Prostate gland (tissue), 2 donors: ENCODE measurements at places on chromosomes 11 and 22.

- H3K36me3 ChIP-seq, result no peaks in the 10 kb centered on the region
- peak; percentile 68 for DNase-seq
- H3K4me1 ChIP-seq, result peaks cover 47% of the 10 kb centered on the region
- no peaks in the 10 kb centered on the region for H3K27me3 ChIP-seq
- H3K27ac ChIP-seq, result peak overlapping the region; percentile 80
- no peak overlapping the region for H3K4me3 ChIP-seq
These were observed 36.6 kb downstream of the RPL27A start for GRCh38 chr11:8719211-8719649.

DNA sequence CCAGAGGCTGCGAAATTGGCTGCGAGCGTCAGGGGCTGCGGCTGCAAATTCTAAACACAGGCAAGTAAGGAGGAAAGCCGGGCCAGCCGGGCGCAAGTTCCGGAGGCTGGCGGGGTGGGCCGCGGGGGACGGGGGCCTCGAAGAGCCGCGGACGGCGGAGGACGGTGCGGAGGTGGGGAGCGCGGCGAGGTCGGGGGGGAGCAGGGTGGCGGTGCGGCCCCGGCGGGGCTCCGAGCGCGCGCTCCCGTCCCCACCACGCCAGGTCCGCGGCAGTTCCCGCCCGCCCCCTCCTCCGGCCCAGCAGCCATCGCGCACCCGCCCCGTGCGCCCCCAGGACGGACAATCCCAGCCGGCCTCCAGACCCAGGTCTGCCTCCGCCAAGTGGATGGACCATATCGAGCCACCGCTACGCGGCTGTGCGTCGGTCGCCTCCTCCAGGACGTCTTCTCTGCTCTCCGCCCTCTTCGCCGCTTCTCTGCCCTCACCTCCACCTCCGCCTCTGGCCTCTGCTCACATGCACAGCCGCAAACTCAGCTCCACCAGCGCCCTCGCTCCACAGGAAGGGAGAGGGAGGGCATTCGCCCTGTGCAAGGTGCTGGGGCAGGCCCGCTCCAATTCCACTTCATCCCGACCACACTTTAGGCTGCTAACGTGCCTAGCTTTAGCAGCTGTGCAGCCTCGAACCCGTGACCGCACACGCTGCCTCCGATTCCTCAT is 7.2 kb downstream of the ELFN2 start:
- no peak for DNase-seq
- H3K27me3 ChIP-seq, result no peaks in the 10 kb centered on the region
- no peaks in the 10 kb centered on the region for H3K36me3 ChIP-seq
- H3K4me3 ChIP-seq, result peak overlapping the region; percentile 35
- H3K27ac ChIP-seq, result no peak overlapping the region

DNA sequence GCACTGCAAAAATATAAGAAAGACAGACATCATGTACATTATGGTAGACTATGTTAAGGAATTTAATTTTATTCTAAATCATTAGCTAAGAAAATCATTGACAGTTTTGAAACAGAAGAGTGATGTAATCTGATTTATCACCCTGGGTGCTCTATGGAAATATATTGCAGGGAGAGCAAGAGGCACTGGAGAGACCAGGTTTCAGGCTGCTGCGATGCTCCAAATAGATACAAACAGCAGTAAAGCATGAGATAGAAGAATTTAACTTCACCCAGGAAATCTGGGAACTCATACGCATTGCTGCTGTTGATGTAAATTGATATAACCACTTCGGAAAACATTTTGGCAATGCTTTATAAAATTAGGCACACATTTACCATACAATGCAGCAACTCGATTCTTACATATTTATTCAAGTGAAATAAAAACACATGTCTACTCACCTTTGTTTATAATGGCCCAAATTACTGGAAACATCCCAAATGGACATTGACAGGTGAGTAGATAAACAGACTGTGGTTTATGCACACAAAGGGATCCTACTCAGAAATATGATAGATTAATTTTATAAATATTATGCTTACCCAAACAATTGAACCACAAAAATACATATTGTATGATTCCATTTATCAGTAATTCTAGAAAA is 535.1 kb upstream of the CHORDC1 start:
- H3K27ac ChIP-seq, result no peak overlapping the region
- H3K36me3 ChIP-seq, result no peaks in the 10 kb centered on the region
- DNase-seq, result no peak
- H3K4me1 ChIP-seq, result no peaks in the 10 kb centered on the region

DNA sequence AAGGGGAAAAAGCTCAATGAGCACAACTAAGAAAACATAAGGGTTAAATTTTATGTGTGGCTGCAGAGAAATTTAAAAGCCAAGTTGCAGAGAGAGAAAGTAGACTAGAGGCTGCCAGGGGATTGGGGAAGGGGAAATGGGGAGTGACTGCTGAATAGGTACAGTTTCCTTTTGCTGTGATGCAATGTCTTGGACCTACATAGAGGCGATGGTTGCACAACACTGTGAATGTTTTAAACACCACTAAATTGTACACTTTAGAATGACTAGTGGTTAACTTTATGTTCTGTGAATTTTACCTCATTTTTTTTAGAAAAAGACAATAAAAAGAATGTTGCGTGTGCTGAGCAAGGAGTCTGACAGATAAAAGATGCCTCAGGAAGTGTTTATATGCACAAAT is 36.5 kb downstream of the TENM4 start:
- H3K36me3 ChIP-seq, result no peaks in the 10 kb centered on the region
- DNase-seq, result no peak
- no peak overlapping the region for H3K27ac ChIP-seq
- H3K4me1 ChIP-seq, result no peaks in the 10 kb centered on the region
- no peaks in the 10 kb centered on the region for H3K27me3 ChIP-seq
- H3K4me3 ChIP-seq, result no peak overlapping the region

DNA sequence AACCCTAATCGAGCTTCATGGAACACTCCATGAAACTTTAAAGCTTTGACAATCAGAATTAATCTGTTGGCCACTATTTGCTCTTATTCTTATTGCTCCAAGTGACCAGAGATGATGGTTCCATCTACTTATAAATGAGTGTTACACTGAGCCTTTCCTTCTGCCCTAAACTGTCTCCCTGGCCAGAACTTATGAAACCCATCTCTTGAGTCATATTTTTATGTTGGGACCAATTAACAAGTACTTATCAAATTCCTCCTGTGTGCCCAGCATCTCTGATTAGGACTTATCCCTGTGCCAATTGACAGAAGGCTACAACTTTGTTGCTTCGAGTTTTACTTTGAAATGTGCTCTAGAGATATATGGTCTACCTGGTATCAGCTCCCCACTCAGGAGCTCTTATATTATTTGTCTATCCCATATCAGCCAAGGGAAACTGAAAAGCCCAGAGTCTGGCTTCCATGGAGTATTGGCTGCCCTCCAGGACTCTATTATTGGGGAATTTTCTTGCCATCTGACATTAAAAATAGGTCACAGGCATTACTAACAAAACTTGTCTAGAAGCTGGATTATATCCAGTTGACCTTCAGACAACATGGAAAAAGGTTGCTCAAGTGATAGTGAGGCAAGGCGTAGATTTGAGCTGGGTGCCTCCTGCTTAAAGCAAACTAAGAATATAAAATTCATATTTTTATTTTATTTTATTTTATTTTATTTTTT is 8.8 kb downstream of the KREMEN1 start:
- no peak overlapping the region for H3K4me3 ChIP-seq
- peaks cover 8% of the 10 kb centered on the region for H3K4me1 ChIP-seq
- H3K27ac ChIP-seq, result no peak overlapping the region
- no peak for DNase-seq
- no peaks in the 10 kb centered on the region for H3K27me3 ChIP-seq

GRCh38 chr11:93100211-93100610 is 97.6 kb downstream of the SLC36A4 start:
- no peak overlapping the region for H3K27ac ChIP-seq
- H3K4me1 ChIP-seq, result no peaks in the 10 kb centered on the region
- H3K27me3 ChIP-seq, result no peaks in the 10 kb centered on the region
- no peaks in the 10 kb centered on the region for H3K36me3 ChIP-seq
- no peak overlapping the region for H3K4me3 ChIP-seq
- DNase-seq, result no peak

GRCh38 chr11:75142714-75143419 is 8.0 kb upstream of the SLCO2B1 start:
- no peak overlapping the region for H3K27ac ChIP-seq
- no peaks in the 10 kb centered on the region for H3K27me3 ChIP-seq
- no peak overlapping the region for H3K4me3 ChIP-seq
- H3K36me3 ChIP-seq, result no peaks in the 10 kb centered on the region
- H3K4me1 ChIP-seq, result no peaks in the 10 kb centered on the region
- no peak for DNase-seq

GRCh38 chr11:117303101-117303500 is 12.0 kb downstream of the BACE1-AS start:
- DNase-seq, result no peak
- H3K27ac ChIP-seq, result no peak overlapping the region
- H3K36me3 ChIP-seq, result no peaks in the 10 kb centered on the region
- H3K4me1 ChIP-seq, result no peaks in the 10 kb centered on the region

- no peak overlapping the region for H3K4me3 ChIP-seq
- peaks cover 2% of the 10 kb centered on the region for H3K27me3 ChIP-seq
- H3K36me3 ChIP-seq, result no peaks in the 10 kb centered on the region
- no peak overlapping the region for H3K27ac ChIP-seq
- DNase-seq, result no peak
These were observed 3.7 kb downstream of the IL2RB start for GRCh38 chr22:37146051-37146385.

DNA sequence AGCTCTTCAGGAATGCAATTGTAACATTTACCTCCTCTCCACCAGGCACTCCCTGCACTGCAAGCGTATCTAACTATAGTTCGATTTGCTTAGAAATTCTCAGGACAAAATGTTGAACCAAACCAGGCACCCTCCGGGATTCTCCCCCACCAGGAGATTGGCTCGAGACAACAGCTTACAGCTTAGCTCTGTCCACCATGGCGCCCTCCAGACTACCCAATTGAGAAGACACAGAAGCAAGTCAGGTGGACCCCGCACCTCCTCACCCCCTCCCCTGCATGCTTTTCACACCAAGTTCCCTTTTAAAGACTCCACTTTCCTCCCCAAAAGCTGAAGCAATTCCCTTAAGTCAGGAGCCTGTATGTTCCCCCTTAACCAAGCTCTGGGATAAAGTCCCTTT is 34.7 kb upstream of the RFPL3 start:
- no peak overlapping the region for H3K27ac ChIP-seq
- no peak for DNase-seq
- H3K4me3 ChIP-seq, result no peak overlapping the region
- H3K36me3 ChIP-seq, result no peaks in the 10 kb centered on the region
- H3K27me3 ChIP-seq, result no peaks in the 10 kb centered on the region

DNA sequence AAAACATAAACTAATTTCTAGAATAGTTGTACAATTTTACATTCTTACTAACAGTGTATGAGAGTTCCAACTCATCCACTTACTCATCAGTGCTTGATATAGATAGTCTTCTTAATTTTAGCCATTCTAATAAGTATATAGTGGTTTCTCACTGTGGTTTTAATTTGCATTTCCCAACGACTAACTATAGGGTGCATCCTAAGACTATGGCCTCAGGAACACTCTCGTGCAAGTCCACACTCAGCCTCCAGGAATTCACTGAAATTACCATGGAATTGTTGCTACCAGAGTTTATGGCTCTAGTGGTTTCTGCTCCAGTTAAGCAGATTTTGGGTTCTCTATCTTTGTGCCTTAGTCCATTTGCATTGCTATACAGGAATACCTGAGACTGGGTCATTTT is 60.1 kb upstream of the GUCY1A2 start:
- no peaks in the 10 kb centered on the region for H3K4me1 ChIP-seq
- DNase-seq, result no peak
- H3K27me3 ChIP-seq, result no peaks in the 10 kb centered on the region
- H3K36me3 ChIP-seq, result no peaks in the 10 kb centered on the region

DNA sequence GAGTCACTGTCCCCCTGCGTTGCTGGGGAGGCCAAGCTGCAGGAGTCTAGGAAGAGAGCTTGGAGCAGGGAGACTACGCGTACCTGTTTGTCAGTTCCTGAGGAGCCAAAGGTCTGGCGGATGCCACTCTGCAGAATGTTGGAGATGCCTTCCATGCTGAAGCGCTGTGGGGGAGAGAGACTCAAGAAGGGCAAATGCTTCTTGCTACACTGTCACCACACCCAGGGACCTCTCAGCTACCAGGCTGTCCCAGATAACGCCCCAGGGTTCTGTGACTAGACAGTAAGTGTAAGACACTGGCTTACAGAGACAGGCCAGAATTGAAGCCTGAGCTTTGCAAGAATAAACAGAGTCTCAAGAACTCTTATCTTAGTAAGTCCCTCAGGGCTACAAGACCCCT is 42.0 kb downstream of the FEZ1 start:
- H3K4me3 ChIP-seq, result no peak overlapping the region
- no peak for DNase-seq
- no peak overlapping the region for H3K27ac ChIP-seq
- no peaks in the 10 kb centered on the region for H3K36me3 ChIP-seq
- no peaks in the 10 kb centered on the region for H3K27me3 ChIP-seq

DNA sequence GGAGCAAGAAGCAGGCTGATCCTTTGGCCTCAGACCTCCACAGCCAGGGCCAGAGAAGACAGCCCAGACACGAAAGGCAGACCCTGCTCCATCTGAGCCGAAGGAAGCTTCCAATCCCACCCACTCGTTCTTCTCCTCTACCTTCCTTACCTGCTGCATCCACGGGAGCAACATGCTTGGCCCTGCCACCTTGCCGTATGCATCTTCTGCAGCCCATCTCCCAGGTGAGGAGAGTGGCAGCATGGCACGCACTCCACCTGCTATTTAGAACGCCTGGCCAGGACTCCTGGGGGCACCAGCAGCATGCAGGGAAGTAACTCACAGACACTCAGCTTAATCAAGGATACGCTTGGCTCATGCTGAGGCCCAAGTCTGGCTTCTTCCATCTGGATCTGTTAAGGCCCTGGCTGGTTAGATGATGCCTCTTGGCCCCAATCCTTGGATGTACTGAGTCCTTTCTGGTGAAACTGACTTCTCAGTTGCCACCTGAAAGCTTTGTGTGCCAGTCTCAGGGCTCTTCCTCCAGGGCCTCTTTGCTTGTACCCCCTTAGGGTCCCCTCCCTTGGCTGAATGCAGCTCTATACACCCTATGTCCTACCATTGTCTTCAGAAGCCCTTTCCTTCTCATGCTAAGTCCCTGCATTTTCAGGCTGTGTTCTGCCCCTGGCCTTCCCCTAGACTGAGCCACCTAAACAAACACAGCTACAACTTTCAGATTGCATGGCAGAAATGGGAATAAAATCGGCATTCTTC is 604.9 kb downstream of the BUD13 start:
- no peaks in the 10 kb centered on the region for H3K4me1 ChIP-seq
- no peaks in the 10 kb centered on the region for H3K36me3 ChIP-seq
- no peak overlapping the region for H3K4me3 ChIP-seq
- no peak for DNase-seq

DNA sequence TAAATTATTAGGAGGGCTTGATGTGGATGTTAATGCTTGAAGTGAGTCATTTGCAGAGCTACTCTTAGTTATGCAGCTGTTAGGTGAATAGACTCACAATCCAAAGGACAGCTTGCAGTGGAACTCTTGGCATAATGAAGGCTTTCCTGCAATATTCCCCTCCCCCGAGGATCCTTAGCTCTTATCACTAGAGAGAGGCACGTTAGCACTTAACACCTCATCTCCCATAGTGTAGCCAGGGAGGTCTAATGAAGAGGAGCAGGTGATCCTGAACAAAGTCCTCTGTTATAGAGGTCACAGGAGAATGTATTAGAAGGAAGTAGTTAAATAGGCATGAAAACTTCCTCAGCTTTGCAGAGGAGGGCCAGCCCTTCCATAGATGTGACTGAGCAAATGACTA is 919.2 kb upstream of the FAT3 start:
- H3K27ac ChIP-seq, result no peak overlapping the region
- H3K27me3 ChIP-seq, result no peaks in the 10 kb centered on the region
- no peaks in the 10 kb centered on the region for H3K4me1 ChIP-seq
- no peak overlapping the region for H3K4me3 ChIP-seq
- H3K36me3 ChIP-seq, result no peaks in the 10 kb centered on the region
